Esophagus muscularis mucosa (tissue), 4 donors: ENCODE measurements at places on chromosomes 1 and 21. TPM values are rescaled to one million over a fixed set of nuclear protein-coding genes. Genes with fewer than 3 reads are reported as not detected.

GRCh38 chr1:53249706-53250105 is 11.4 kb upstream of the MAGOH start:
- H3K27me3 ChIP-seq = no peaks in the 10 kb centered on the region
- no peak overlapping the region for H3K4me3 ChIP-seq
- H3K36me3 ChIP-seq = no peaks in the 10 kb centered on the region
- no peak for DNase-seq

DNA sequence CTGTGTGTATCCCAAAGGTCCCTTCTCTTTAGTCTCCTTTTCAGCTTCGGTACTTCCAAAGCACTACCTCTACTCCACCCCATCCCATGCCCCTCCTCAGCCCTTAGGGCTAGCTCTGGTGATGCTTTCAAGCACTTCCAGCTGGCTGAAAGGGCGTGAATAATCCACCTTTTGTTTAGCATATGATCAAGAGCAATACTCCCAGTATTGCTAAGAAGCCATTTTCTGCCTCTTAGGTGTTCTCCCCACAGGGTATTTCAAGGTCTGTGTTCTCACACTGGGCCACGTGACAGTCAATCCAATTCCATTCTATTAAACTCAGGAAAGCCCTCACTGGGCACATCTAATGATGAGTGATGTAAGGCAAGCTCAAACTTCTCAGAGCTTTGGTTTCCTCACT is 298.5 kb upstream of the PROX1 start:
- no peaks in the 10 kb centered on the region for H3K4me1 ChIP-seq
- no peak overlapping the region for H3K27ac ChIP-seq
- DNase-seq = no peak
- no peak overlapping the region for H3K4me3 ChIP-seq
- H3K27me3 ChIP-seq = no peaks in the 10 kb centered on the region
- no peaks in the 10 kb centered on the region for H3K36me3 ChIP-seq

DNA sequence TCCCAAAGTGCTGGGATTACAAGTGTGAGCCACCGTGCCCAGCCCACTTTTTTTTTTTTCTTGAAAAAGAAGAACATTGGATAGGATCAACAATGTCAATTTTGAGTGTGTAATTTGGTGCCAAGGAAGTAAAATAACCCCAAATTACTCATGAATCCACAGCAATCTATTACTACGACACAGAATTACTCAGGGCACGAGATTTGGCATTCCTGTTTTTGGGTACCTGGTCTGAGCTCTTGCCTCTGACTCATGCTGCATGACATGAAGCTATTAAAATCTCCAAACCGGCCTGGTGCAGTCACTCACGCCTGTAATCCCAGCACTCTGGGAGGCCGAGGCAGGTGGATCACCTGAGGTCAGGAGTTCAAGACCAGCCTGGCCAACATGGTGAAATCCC is 10.4 kb downstream of the RNF19B start:
- H3K36me3 ChIP-seq = no peaks in the 10 kb centered on the region
- no peaks in the 10 kb centered on the region for H3K27me3 ChIP-seq
- peaks cover 13% of the 10 kb centered on the region for H3K4me1 ChIP-seq
- H3K4me3 ChIP-seq = no peak overlapping the region
- no peak overlapping the region for H3K27ac ChIP-seq

GRCh38 chr21:16330082-16330907 is 600.5 kb downstream of the USP25 start:
- H3K27me3 ChIP-seq = no peaks in the 10 kb centered on the region
- H3K27ac ChIP-seq = no peak overlapping the region
- DNase-seq = no peak
- no peak overlapping the region for H3K4me3 ChIP-seq

- H3K4me3 ChIP-seq = no peak overlapping the region
- DNase-seq = no peak
- no peaks in the 10 kb centered on the region for H3K27me3 ChIP-seq
- H3K4me1 ChIP-seq = peaks cover 62% of the 10 kb centered on the region
These were observed 32.0 kb downstream of the C1orf21 start for GRCh38 chr1:184418652-184419349.

- no peak for DNase-seq
- no peaks in the 10 kb centered on the region for H3K4me1 ChIP-seq
These were observed 14.0 kb upstream of the MIXL1 start for GRCh38 chr1:226209307-226210059.

- H3K4me1 ChIP-seq = no peaks in the 10 kb centered on the region
- no peak for DNase-seq
- H3K4me3 ChIP-seq = no peak overlapping the region
- H3K27me3 ChIP-seq = no peaks in the 10 kb centered on the region
These were observed 21.1 kb upstream of the ZRANB2 start for GRCh38 chr1:71101839-71102376.

DNA sequence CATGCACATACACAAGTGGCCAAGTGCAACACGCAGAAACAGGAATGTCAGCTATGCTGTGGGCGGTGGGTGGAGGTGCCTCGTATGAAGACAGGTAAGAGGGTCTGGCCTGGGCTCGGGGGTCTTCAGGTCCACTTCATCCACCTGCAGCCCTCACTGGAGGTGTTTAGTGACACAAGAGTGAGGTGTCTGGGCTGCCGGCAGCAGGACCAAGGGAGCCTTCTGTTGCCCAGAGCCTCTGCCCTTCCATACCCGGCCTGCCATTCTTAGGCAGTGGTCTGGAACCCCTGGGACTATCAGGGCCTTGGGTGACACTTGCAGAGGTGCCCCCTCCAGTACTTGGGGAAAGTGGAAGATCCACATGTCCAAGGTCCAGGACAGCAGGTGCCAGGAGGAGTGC is 21.7 kb upstream of the ACTRT2 start:
- H3K27me3 ChIP-seq = no peaks in the 10 kb centered on the region
- H3K4me1 ChIP-seq = no peaks in the 10 kb centered on the region
- no peaks in the 10 kb centered on the region for H3K36me3 ChIP-seq

- peak overlapping the region; percentile 100 for H3K27ac ChIP-seq
- H3K4me1 ChIP-seq = peaks cover 48% of the 10 kb centered on the region
- H3K27me3 ChIP-seq = no peaks in the 10 kb centered on the region
- H3K4me3 ChIP-seq = peak overlapping the region; percentile 100
These were observed 3.3 kb downstream of the HNRNPU start for GRCh38 chr1:244860914-244861610.

GRCh38 chr1:98914547-98914946 is 90.1 kb downstream of the PLPPR5 start:
- no peak for DNase-seq
- H3K4me1 ChIP-seq = no peaks in the 10 kb centered on the region
- H3K36me3 ChIP-seq = no peaks in the 10 kb centered on the region
- H3K27ac ChIP-seq = no peak overlapping the region
- H3K27me3 ChIP-seq = no peaks in the 10 kb centered on the region

The ZBED6 gene
- total RNA-seq = 13.8 TPM

- no peak for DNase-seq
- no peaks in the 10 kb centered on the region for H3K36me3 ChIP-seq
- H3K27me3 ChIP-seq = peaks cover 30% of the 10 kb centered on the region
- H3K4me1 ChIP-seq = peaks cover 10% of the 10 kb centered on the region
- no peak overlapping the region for H3K4me3 ChIP-seq
- H3K27ac ChIP-seq = no peak overlapping the region
These were observed 126.1 kb downstream of the PPIAL4G start for GRCh38 chr1:148357037-148357436.

DNA sequence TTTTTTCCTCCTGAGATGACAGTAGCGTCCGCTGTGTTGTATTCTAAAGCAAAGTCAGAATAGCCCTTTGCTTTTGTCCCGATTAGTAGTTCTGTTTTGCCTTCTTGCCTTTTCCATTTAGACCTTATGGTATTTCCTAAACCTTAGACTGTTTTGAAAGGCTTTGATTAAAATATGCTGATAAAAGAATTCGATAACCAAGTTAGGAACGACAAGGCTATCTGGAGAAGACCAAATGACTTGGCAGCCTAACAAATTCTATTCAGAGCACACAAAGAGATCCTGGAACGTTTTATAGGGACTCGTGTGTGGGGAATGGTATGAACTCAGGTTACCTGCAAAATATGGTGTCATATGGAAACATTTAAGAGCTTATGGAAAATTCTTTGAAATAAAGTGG is 42.9 kb downstream of the NFIA start:
- DNase-seq = no peak
- no peaks in the 10 kb centered on the region for H3K27me3 ChIP-seq
- H3K27ac ChIP-seq = peak overlapping the region; percentile 5
- H3K4me3 ChIP-seq = no peak overlapping the region
- H3K4me1 ChIP-seq = peaks cover 59% of the 10 kb centered on the region

DNA sequence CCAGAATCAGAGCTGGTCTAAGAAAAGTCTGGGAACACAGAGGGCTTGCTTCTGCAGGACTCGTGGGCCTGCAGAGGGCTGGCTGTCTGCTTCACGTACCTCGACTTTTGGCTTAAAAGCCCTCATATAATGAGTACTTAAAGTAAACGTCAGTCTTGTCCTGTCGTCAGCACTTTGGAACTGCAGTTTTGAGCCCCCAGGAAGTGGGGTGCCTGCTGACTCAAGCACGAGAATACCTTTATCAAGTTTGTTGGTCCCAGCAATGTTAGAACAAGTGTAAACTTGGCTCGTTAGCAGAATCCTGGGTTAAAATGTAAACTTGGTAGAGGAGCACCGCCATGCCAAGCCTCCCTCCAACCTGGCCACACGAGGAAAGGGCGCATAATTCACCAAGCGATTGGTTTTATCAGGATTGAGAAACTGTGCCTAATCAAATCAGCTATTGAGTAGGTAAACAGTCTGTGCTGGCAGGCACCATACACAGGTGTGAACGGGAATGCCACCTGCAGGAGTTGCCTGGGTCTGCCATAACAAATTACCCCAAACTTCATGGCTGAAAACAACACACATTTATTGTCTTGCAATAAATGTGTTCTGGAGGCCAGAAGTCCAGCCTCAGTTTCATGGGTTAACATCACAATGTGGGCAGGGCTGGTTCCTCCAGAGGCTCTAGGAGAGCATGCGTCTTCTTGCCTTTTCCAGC is 45.0 kb upstream of the FHAD1 start:
- H3K4me1 ChIP-seq = no peaks in the 10 kb centered on the region
- H3K4me3 ChIP-seq = no peak overlapping the region
- no peaks in the 10 kb centered on the region for H3K27me3 ChIP-seq
- H3K36me3 ChIP-seq = no peaks in the 10 kb centered on the region
- H3K27ac ChIP-seq = no peak overlapping the region

DNA sequence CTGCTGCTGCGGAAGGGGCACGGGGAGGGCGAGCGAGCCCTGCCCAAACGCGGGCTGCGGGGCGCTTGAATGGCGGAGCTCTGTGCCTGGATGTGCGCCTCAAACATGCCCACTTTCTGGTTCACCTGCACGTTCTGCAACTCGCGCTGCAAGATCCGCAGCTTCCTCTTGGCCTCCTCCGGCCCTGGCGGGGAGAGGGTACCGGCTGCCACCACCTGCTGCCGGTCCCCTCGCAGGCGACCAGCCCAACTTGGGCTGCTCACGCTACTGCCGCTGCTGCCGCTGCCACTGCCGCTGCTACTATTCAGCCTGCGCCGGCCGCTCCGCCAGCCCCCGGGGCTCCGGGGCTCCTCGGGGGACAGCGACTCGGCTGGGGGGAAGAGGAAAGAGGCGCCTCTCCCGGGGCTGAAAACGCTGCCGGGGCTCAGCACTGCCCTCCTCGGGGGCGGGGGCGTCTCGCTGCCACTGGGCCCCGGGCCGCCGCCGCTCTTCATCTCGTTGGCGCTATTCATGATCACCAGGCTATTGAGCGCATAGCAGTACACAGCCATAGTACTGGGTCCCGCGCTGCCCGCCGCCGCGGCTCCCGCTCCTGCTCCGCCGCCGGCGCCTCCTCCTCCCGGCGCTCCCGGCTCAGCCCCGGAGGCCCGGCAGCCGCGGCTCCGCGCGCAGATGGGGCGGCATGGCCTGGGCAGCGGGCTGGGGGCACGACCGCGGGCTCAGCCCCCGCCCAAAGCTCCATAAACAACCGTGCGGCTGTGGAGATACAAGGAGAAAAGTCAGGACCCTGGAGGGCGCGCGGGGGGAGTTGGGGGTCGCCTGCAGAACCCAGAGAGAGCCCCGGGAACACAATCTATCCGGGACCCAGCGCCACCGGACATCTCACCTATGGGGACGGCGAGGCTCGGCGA is 1.9 kb downstream of the ITPKB start:
- peaks cover 5% of the 10 kb centered on the region for H3K36me3 ChIP-seq
- H3K4me3 ChIP-seq = peak overlapping the region; percentile 97
- DNase-seq = no peak
- no peaks in the 10 kb centered on the region for H3K27me3 ChIP-seq
- no peak overlapping the region for H3K27ac ChIP-seq
- peaks cover 60% of the 10 kb centered on the region for H3K4me1 ChIP-seq

The LCE1E gene
- not detected for total RNA-seq

The NES gene
- total RNA-seq = 36.9 TPM
